GM23248 (cell line): ENCODE measurements at places on chromosomes 16 and 17. TPM values are rescaled to one million over a fixed set of nuclear protein-coding genes. Genes with fewer than 3 reads are reported as not detected.

DNA sequence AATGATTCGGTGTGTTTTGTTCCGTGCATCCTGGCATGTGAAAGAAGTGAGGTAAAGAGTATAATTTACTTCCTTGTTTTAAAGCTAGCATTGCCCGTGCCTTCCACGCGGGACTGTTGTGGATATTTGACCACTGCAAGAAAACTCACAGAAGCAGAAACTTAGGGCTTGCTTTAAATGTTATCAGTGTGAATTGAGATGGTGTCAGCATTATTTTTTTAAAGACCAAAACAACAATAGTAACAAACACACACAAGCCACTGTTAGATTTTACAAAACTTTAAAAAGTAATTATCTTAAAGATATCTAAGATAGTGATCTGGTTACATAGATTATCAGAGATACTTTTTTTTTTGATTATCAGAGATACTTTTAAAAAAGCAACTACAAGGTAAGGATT, 47.4 kb downstream of the WWOX start:
- H3K4me3 ChIP-seq: no peak overlapping the region
- H3K27ac ChIP-seq: no peak overlapping the region
- H3K4me1 ChIP-seq: peaks cover 5% of the 10 kb centered on the region; the same call in 1 of the 2 replicates
- no peaks in the 10 kb centered on the region for H3K27me3 ChIP-seq
- DNase-seq: no peak

DNA sequence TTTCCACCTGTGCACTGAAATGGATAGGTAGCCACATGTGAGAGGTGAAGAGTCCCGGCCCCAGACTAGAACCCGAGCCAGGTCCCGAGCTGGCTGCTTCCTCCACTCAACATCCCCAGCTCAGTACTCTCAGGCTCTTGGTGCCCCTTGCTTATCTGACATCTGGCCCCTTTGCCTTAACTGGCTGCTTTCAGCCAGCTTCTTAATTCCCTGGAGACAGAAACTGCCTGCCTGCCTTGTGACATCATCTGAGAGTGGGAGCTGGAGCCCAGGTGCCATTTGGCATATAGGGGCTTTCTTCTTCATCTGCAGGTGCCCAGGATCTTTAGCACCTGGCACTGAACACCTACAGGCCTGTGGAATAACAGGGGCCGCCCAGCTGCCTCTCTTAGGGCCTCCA, 8.9 kb downstream of the CHAD start:
- peak; percentile 15 for DNase-seq
- no peaks in the 10 kb centered on the region for H3K36me3 ChIP-seq
- H3K4me1 ChIP-seq: no peaks in the 10 kb centered on the region
- H3K27me3 ChIP-seq: no peaks in the 10 kb centered on the region

DNA sequence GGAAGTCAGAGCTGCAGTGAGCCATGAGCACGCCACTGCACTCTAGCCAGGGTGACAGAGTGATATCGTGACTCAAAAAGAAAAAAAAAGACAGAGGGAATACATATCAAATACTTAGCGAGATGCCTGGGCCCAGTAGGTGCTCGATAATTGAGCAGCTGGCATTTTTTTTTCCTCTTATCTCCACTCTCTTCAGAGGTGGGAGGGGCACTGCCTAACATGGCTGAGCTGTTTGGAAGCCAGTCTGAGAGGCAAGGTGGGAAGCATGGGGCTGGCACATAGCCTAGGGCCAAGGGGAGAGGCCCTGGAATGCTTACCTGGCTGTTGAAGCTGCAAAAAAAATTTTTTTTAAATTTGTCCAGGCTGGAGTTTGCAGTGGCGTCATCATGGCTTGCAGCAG, 38.4 kb downstream of the HIC1 start:
- DNase-seq: no peak
- no peaks in the 10 kb centered on the region for H3K27me3 ChIP-seq
- no peaks in the 10 kb centered on the region for H3K36me3 ChIP-seq
- H3K4me1 ChIP-seq: peaks cover 22% of the 10 kb centered on the region
- H3K27ac ChIP-seq: no peak overlapping the region

Gene ENPP7
- total RNA-seq: not detected in 2 replicates

DNA sequence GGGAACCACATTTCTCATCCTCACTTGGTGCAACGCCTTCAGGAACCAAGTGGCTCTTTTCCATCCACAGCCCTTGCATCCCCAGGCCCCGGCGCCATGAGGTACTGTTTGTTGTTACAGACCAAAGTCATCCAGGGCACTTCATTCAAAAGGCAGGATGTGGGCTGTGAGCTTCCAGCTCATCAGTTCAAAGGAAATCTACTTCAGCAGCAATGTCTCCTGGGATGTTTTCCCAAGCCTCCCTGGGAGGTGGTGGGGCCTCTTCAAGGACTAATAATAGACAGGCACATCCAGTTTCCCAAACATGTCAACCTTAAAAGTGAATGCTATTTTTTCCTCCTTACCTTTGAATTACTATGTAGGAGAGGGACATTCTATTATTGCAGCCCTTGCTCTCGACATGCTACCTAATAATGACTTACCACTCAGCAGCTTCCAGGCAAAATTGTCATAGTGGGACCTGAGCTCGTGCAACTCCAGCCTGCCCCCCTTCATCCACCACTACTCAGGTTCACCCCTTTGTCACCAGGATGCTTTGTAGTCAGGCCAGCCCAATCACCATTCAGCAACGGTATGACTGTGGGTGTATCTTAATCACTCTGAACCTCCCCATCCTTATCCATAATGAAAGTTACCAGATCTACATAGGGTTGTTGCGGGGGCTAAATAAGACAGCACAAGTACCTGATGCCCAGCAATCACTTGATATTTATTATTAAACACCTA, 1.7 kb upstream of the PRKCB start:
- DNase-seq: no peak
- H3K36me3 ChIP-seq: no peaks in the 10 kb centered on the region
- H3K27me3 ChIP-seq: peaks cover 30% of the 10 kb centered on the region
- no peak overlapping the region for H3K27ac ChIP-seq

DNA sequence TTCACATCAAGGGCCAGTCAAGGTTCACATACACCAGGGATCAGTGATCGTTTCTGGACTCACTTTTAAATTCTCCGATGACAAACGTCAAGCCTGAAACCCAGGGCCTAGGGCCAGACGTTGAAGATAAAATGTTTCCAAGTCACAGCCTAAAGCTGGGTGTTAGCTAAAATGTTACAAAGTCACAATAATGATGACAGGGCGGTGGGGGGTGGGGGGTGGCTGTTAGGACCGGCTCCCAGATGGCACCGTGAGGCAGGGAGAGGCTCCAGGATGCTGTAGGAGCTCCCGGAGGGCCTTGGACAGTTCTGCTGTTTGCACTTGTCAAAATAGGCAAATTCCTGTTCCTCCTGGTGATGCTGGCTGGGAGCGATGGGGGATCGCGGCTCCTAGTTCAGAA, 16.4 kb upstream of the RPL13 start:
- no peak for DNase-seq
- no peaks in the 10 kb centered on the region for H3K4me1 ChIP-seq
- peaks cover 3% of the 10 kb centered on the region; the same call in 1 of the 2 replicates for H3K36me3 ChIP-seq
- H3K27me3 ChIP-seq: no peaks in the 10 kb centered on the region

- 0 out of 2 replicates have a peak, but pooled peaks cover 7% of the 10 kb centered on the region for H3K36me3 ChIP-seq
- H3K4me1 ChIP-seq: no peaks in the 10 kb centered on the region
- DNase-seq: no peak
Measured at GRCh38 chr16:89290887-89291286, 73.4 kb downstream of the ZNF778 start.
